ENCODE measurements at places on chromosomes 1 and 21.

DNA sequence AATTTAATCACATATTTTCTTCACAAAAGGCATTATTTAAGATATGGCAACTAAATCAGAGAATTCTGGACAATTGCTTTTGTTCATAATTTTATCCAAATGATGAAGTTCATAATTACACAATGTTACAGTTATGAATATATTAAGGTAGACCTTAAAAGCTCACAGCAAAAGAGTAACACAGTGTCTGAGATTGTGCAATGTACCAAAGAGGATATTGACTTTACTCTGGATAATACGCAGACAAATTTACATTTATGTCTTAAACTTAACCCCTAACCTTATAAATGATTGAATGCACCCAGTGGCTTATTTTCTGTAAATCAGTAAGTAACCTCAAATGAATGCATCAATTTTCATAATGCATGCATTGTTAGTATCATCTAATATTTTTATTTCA is 216.2 kb upstream of the SAMSN1 start:
- DNase-seq, result no peak

GRCh38 chr1:23848673-23849616 is 19.1 kb downstream of the FUCA1 start:
- DNase-seq, result no peak

DNA sequence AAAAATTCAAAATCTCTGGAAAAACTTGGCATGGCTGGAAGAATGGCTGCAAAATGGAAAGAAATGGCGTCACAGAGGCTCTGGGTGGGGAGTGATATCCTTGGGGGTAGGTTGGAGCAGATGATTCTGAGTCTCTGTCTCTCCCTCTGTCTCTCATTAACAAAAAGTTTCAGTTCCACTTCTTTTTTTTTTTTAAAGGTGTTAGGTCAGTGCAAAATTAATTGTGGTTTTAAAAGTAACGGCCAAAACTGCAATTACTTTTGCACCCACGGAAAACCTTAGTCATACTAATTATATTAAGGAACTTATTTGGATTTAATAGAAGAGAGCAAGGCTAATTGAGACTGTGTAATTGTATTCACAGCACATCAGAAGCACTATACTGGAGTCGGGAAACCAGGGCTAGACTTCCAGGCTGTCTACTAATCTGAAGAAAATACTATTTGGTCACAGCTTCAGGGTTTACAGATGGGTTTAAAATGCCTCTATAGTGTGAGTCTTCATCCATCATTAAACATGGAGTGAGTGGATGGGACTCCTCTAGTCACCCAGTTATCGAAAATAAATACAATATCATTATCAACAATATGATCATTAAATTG is 289.1 kb upstream of the PLD5 start:
- DNase-seq, result no peak

GRCh38 chr1:67801903-67802302 is 31.4 kb downstream of the GNG12 start:
- no peak for DNase-seq

DNA sequence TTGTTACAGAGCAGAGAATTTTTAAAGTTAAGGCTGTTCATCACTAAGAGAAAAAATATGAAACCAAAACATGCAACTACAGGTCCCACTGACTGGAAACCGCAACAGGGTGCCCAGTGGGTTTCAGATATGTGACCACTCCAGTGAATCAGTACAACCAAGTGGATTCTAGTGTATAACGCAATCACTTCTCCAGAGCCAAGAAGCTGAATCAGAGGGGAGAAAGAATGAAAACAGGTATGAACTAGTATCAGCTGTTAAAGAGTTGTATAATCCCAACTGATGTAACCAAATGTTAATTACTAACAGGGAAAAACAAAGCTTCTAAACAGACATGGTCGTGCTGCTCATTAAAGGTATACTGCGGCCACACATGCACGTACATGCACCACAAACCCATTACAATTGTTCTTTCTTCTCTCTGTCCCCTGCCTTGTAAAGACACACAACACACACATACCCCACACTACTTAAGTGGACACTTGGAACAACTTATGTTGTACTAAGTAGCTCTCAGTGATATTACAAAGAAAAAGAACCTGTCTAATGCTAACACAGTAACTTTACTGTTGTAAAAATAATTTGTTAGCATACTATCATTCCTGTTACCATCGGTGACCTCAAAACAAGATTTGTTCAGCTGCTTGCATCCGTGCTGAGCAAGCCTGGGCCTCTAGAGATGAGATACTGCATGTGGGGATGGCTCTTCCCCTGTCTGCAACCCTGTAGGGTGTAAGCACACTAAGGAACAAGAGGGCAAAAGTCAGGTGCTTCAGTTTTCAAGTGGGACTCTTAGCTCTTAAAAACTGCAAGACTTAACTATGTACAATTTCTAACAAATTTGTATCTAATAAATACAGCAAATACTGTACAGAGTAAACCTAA is 74.2 kb downstream of the PTPN14 start:
- DNase-seq, result peak; percentile 92

- DNase-seq, result no peak
These were observed 388.6 kb downstream of the MATN1 start for GRCh38 chr1:30334767-30335166.
